COLO829 (cell line): ENCODE measurements at places on chromosomes 13 and 19.

- no peak for DNase-seq
Measured at GRCh38 chr13:94993616-94994015, 281.3 kb upstream of the SOX21 start.

DNA sequence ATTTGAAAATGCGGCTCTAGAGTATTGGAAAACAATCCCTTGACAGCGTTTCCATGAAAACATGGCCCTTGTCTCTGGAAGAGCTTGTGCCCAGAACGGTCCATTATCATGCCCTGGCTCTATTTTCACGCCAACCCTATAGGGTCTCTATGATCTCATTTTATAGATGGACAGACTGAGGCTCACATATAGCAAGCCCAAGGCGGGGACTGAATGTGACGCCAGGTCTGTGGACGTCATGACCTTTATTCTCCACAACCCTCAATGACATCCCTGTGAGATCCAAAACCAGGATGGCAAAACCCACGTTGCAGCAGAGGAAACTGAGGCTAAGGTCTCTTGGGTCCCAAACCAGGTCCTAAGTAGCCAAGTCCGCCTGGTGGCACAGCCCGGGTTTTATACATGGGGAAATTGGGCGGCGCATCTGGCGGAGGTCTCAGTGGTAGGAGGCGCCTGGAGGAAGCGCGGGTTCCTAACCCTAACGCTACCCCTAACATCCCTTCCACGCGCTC is 425 bp upstream of the COLGALT1 start:
- no peak for DNase-seq

DNA sequence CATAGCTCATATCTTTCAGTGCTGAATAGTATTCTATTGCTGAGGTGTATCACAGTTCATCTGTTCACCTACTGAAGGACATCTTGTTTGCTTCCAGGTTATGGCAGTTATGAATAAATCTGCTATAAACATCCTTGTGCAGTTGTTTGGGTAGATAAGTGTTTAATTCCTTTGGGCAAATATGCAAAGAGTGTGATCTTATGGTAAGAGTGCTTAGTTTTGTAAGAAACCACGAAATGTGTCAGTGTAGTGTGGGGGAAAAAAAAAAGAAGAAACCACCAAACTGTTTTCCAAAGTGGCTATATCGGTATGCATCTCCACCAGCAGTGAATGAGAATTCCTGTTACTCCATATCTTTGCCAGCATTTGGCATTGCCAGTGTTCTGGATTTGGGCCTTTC is 93.3 kb downstream of the PIBF1 start:
- no peak for DNase-seq

DNA sequence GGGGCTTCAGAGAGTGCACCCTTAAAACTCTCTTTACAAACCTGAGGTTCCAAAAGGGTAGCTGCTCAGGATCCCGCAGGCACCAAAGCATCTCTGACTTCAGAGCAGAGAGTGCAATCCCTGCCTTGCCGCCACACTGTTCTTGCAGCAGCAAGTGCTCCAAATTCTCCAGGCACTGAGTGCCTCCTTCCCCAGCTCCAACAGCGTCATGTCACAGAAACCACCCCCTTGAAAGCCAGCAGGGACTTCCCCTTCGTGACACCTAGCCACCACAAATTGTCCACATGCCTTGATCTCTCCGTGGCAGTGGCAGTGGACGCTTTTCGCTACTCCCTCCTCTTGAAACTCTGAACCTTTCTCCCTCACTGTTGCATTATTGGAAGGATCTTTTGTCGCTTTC is 39.9 kb downstream of the MBNL2 start:
- no peak for DNase-seq

GRCh38 chr19:38686530-38686888 is 39.1 kb downstream of the ACTN4 start:
- DNase-seq, result no peak
